B cell (primary cell): ENCODE measurements at places on chromosomes 13 and 19. TPM values are rescaled to one million over a fixed set of nuclear protein-coding genes. Genes with fewer than 3 reads are reported as not detected.

DNA sequence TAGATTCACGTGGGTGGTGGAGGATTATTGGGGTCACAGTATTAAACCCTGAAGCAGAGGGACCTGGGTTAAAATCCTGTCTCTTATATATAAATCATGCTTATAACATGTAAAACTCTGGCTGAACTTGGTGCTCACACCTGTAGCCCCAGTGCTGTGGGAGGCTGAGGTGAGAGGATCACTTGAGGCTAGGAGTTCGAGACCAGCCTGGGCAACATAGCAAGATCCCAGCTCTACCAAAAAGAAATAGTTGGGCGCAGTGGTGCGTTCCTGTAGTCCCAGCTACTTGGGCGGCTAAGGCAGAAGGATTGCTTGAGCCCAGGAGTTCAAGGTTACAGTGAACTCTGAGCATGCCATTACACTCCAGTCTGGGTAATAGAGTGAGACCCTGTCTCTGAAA lies 2.4 kb downstream of the ZNF805 start:
- no peaks in the 10 kb centered on the region for H3K27me3 ChIP-seq
- no peak overlapping the region for H3K4me3 ChIP-seq
- H3K4me1 ChIP-seq: peaks cover 20% of the 10 kb centered on the region
- peaks cover 23% of the 10 kb centered on the region for H3K36me3 ChIP-seq
- DNase-seq: no peak

GRCh38 chr13:101648766-101649487 lies 196.5 kb downstream of the ITGBL1 start:
- no peaks in the 10 kb centered on the region for H3K36me3 ChIP-seq
- no peak for DNase-seq
- no peaks in the 10 kb centered on the region for H3K27me3 ChIP-seq
- no peak overlapping the region for H3K4me3 ChIP-seq
- H3K27ac ChIP-seq: no peak overlapping the region

GRCh38 chr13:33994198-33994597 lies 176.2 kb downstream of the RFC3 start:
- DNase-seq: no peak
- H3K27me3 ChIP-seq: no peaks in the 10 kb centered on the region
- H3K27ac ChIP-seq: no peak overlapping the region
- H3K4me1 ChIP-seq: no peaks in the 10 kb centered on the region

- H3K27ac ChIP-seq: no peak overlapping the region
- H3K4me3 ChIP-seq: no peak overlapping the region
- no peaks in the 10 kb centered on the region for H3K36me3 ChIP-seq
- peaks cover 5% of the 10 kb centered on the region for H3K4me1 ChIP-seq
Measured at GRCh38 chr19:16957855-16958254, 68.8 kb downstream of the CPAMD8 start.

LCP1 gene
- total RNA-seq: 243 TPM in 2 replicates

ZNF841 gene
- total RNA-seq: 50.8 and 54.5 TPM in 2 replicates

- H3K27me3 ChIP-seq: no peaks in the 10 kb centered on the region
- peaks cover 16% of the 10 kb centered on the region for H3K36me3 ChIP-seq
- H3K4me1 ChIP-seq: peaks cover 30% of the 10 kb centered on the region
- peak overlapping the region; percentile 94 for H3K4me3 ChIP-seq
Measured at GRCh38 chr13:27250833-27251165, 559 bp upstream of the RPL21 start.

DNA sequence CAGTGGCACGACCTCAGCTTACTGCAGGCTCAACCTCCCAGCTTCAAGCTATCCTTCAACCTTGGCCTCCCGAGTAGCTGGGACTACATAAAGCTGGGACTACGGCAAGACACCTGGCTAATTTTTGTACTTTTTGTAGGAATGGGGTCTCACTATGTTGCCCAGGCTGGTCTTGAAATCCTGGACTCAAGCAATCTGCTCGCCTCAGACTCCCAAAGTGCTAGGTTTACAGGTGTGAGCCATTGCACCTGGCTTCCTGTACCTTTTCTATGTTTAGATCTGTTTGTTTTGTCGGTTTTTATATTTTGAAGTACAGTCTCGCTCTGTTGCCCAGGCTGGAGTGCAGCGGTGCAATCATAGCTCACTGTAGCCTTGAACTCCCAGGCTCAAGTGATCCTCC lies 17.5 kb upstream of the TICAM1 start:
- H3K36me3 ChIP-seq: peaks cover 1% of the 10 kb centered on the region
- H3K4me3 ChIP-seq: no peak overlapping the region
- peaks cover 13% of the 10 kb centered on the region for H3K4me1 ChIP-seq
- H3K27me3 ChIP-seq: no peaks in the 10 kb centered on the region

GRCh38 chr13:64327505-64328194 lies 2902.5 kb downstream of the PCDH9 start:
- H3K27me3 ChIP-seq: no peaks in the 10 kb centered on the region
- no peak overlapping the region for H3K4me3 ChIP-seq
- no peak overlapping the region for H3K27ac ChIP-seq
- H3K4me1 ChIP-seq: no peaks in the 10 kb centered on the region
- H3K36me3 ChIP-seq: no peaks in the 10 kb centered on the region
- no peak for DNase-seq

- H3K4me1 ChIP-seq: peaks cover 24% of the 10 kb centered on the region
- no peak overlapping the region for H3K4me3 ChIP-seq
- peak; percentile 67 for DNase-seq
- H3K36me3 ChIP-seq: no peaks in the 10 kb centered on the region
- H3K27ac ChIP-seq: no peak overlapping the region
Measured at GRCh38 chr19:2016041-2016807, 710 bp upstream of the BTBD2 start.

OR1M1 gene
- not detected in 2 replicates for total RNA-seq

SKA3 gene
- 0.20 and 0.53 TPM in 2 replicates for total RNA-seq

TSHZ3 gene
- 0.15 and 0.34 TPM in 2 replicates for total RNA-seq

- no peak overlapping the region for H3K4me3 ChIP-seq
- peaks cover 5% of the 10 kb centered on the region for H3K27me3 ChIP-seq
- no peak for DNase-seq
Measured at GRCh38 chr13:45940061-45940460, 88.5 kb upstream of the SIAH3 start.

- no peak overlapping the region for H3K27ac ChIP-seq
- H3K36me3 ChIP-seq: no peaks in the 10 kb centered on the region
Measured at GRCh38 chr13:94710881-94711560, 1.3 kb downstream of the SOX21 start.

DNA sequence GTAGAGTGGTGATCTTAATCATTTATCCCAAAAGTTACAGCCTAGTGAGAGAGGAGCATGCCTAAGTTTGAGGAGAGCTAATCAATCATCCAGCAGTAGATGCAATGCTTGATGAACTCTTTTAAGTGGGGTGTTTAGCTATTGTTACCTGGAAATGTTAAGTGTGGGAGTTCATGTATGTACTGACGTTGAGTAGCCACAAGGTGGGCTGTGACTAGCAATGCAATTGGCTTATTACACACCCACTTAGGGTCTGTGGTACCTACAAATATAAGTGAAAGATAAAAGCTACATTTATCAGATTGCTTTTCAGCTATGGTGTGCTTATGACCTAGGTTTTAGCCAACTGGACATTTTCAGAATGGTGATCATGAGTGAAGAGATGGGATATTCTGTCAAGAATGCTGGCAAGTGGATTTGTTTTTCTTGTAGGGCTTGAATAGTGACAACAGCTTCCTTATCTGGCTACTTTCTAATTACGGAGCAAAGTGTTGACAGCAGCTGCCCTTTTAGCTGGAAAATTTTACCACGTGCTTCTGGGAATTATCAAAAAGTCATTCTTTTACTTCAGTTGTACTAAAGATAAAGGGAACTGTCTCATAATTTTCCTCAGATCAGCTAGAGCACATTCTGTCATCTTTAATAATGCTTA lies 170.6 kb downstream of the POSTN start:
- H3K27me3 ChIP-seq: no peaks in the 10 kb centered on the region
- H3K36me3 ChIP-seq: no peaks in the 10 kb centered on the region
- no peak overlapping the region for H3K27ac ChIP-seq
- DNase-seq: no peak

DNA sequence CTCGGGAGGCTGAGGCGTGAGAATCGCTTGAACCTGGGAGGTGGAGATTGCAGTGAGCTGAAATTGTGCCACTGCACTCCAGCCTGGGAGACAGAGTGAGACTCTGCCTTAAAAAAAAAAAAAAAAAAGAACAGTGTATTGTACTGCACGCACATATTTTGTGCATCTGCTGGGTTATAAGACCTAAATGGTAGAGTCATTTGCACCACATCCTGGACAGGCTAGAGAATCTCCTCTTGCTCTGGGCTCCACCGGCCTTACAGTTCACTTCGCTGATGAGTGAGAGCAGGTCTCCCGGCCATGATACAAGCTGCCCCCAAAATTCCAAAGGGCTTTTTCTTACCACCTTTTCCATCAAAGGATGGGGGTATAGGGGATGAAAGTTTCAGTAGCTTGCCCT lies 7.2 kb upstream of the SAE1 start:
- no peak overlapping the region for H3K4me3 ChIP-seq
- no peak for DNase-seq
- no peaks in the 10 kb centered on the region for H3K27me3 ChIP-seq
- H3K36me3 ChIP-seq: no peaks in the 10 kb centered on the region

DNA sequence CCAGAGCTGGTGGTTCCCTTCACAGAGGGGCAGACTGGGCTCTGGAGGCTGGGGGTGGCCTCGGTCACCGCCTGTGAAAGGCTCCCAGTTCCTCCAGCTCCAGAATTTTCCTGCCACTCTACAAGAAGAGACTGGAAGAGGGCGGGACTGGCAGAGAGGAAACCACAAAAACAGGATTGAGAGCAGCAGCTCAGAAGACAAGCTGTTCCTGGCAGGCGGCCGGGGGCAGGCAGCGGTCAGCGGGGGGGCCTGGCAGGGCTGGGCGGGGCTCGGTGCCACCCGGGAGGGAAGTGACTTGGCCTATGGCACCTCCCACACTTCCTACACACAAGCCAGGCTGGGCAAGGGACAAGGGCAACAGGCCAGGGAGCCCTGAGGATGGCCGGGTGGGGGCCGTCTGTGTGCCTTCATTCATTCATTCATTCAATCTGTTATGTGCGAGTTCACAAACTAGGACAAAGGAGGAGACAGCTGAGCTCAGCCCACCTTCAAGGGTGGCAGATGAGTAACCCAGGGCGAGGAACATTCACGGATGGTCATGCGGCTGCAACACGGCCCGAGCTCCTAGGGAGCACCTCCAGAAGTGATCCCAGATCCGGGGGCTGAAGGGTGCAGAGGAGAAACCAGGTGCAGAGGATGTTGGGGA lies 16.9 kb upstream of the BTBD2 start:
- no peaks in the 10 kb centered on the region for H3K27me3 ChIP-seq
- H3K36me3 ChIP-seq: no peaks in the 10 kb centered on the region
- peak; percentile 54 for DNase-seq
- peak overlapping the region; percentile 16 for H3K27ac ChIP-seq
- no peak overlapping the region for H3K4me3 ChIP-seq

CD79A gene
- 1,230 and 1,280 TPM in 2 replicates for total RNA-seq

DNA sequence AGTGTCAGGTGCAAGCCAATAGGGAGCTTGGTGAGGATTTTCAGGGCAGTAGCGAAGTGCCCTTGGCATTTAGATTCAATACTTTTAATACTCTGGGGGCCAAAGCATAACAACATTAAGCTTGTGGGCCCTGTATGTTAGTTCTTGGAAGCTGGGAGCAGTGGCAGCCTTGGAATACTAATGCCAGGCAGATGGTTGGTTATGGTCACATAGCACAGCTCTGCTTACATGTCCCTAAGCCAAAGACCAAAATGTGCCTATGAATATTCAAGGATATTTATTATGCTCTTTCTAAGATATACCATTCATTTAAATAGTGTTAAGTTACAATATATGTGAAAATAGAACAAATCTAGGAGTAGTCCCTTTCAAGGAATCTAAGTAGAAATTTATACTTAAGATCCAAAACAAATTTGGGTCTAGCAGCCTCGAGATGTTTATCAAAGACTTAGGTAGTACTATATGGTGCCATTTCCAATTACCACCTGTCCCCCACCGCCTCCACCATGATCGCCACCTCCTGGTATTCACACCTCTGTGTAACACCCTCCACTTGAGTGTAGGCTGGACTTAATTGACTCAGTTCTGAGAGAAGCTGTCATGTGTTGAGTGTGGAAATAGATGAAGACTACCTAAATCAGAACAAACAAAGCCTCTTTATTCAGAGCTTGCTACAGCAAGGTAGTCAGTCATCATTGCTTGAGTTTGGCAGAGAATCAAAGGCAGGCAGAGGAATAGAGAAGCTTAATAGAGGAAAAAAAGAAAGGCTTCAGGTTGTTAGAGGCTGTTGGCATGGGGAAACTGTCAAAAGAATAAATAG lies 261.0 kb downstream of the GPC5 start:
- H3K36me3 ChIP-seq: no peaks in the 10 kb centered on the region
- H3K27me3 ChIP-seq: no peaks in the 10 kb centered on the region
- H3K4me1 ChIP-seq: no peaks in the 10 kb centered on the region
- no peak overlapping the region for H3K27ac ChIP-seq
- H3K4me3 ChIP-seq: no peak overlapping the region
- DNase-seq: no peak

ATP4B gene
- not detected in 2 replicates for total RNA-seq

GRCh38 chr13:109790942-109791605 lies 4.7 kb upstream of the IRS2 start:
- H3K27me3 ChIP-seq: no peaks in the 10 kb centered on the region
- H3K4me3 ChIP-seq: no peak overlapping the region
- H3K36me3 ChIP-seq: no peaks in the 10 kb centered on the region
- DNase-seq: peak; percentile 55
- peaks cover 3% of the 10 kb centered on the region for H3K4me1 ChIP-seq

NLRP4 gene
- 0.15 and 0.19 TPM in 2 replicates for total RNA-seq

- no peaks in the 10 kb centered on the region for H3K4me1 ChIP-seq
- no peaks in the 10 kb centered on the region for H3K36me3 ChIP-seq
- H3K27me3 ChIP-seq: peaks cover 2% of the 10 kb centered on the region
Measured at GRCh38 chr13:26951581-26952177, 191.1 kb upstream of the GPR12 start.

- H3K27ac ChIP-seq: no peak overlapping the region
- no peak overlapping the region for H3K4me3 ChIP-seq
- H3K27me3 ChIP-seq: no peaks in the 10 kb centered on the region
- no peak for DNase-seq
- no peaks in the 10 kb centered on the region for H3K4me1 ChIP-seq
Measured at GRCh38 chr13:107964395-107964794, 250.9 kb downstream of the LIG4 start.

CCDC169 gene
- not detected in 2 replicates for total RNA-seq

ERICH6B gene
- total RNA-seq: not detected in 2 replicates
